Ammon's horn (tissue), 1 donor: ENCODE measurements at places on chromosomes 12 and 14.

DNA sequence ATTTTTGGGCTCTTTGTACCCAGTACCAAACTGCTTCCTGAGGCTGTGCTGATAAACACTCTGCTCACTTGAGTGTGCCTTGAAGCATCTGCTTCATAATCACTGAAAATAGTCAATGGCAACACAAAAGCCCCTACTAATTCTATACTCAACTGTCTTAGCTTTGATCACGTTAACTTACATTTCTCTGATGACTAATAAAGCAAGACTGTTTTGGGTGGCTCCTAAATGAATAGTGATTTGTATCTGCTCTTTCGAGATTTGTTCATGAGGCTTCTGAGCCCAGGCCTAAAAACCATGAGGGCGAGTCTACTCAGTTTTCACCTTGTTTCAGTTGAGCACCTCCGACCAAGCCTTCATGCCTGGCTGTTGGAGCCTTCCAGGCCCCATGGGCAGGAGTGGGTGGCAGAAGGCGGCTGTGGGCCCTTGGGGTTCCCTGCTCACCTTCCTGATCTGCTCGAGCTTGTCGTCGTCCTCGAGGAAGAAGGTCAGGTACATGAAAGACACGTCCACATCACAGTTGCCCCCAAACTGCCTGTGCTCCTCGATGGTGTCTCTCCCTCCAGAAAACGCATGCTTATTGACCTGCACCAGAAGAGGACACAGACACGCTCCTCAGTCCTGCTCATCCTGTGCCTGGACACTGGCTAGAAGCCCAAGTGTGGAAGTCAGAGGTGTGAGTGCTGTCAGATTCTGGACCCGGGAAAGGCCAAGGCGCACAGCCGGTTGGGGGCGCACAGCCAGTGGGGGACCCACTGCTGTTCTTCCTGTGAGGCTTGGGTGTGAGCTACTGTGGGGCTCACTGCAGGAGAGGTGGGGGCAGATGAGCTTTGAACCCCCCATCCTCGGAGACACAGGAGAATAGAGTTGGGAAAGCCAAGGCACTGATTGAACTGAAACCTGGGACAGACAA lies 13.7 kb downstream of the SLC25A47 start:
- no peak for DNase-seq

GRCh38 chr12:98674841-98675240 lies 29.8 kb downstream of the APAF1 start:
- no peak for DNase-seq

GRCh38 chr12:89890161-89890560 lies 181.5 kb upstream of the ATP2B1 start:
- DNase-seq, result no peak

DNA sequence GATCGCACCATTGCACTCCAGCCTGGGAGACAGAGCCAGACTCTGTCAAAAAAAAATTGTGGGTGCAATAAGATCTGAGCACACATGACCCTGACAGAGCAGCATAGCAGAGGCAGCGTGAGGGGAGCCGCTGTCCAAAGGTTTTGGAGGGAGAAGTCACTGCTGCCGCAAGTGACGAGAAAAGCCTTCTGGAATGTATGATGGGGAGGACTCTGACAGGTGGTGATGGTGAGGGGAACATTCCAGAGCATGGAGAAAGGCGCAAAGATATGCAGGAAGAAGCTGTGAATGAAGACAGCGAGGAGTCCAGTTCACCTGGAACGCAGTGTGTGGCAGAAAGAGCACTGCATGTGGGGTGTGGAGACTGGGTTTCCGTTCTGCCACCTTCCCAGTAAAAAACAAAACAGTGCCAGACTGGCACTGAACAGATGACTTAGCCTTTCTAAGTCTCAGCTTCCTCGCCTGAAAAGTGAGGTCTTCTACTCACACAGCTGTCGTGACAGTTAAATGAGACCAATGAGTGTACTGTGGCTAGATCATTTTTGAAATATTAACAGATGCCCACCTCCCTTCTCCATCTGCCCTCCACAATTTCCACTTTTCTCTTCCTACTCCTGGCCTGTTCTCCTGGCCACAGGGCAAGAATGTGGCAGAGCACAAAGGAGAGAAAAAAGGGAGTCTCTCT lies 53.4 kb upstream of the PTHLH start:
- no peak for DNase-seq

DNA sequence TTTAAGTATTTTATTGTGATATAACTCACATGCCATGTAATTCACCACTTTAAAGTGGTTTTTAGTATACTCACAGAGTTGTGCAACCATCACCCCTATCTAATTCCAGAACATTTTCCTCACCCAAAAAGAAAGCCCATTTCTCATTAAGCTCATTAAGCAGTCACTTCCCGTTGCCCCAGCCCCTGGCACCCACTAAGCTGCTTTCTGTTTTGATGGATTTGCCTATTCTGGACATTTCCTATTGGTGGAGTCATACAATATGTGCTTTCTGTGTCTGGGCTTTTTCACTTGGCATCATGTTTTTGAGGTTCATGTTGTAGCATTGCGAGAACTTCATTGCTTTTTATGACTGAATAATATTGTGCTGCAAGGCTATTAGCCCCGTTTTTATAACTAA lies 66.0 kb downstream of the ARL6IP4 start:
- DNase-seq, result no peak

- no peak for DNase-seq
Measured at GRCh38 chr12:123888989-123889388, 83.6 kb downstream of the CCDC92 start.

GRCh38 chr12:25376407-25376806 lies 125.7 kb upstream of the KRAS start:
- DNase-seq, result no peak

DNA sequence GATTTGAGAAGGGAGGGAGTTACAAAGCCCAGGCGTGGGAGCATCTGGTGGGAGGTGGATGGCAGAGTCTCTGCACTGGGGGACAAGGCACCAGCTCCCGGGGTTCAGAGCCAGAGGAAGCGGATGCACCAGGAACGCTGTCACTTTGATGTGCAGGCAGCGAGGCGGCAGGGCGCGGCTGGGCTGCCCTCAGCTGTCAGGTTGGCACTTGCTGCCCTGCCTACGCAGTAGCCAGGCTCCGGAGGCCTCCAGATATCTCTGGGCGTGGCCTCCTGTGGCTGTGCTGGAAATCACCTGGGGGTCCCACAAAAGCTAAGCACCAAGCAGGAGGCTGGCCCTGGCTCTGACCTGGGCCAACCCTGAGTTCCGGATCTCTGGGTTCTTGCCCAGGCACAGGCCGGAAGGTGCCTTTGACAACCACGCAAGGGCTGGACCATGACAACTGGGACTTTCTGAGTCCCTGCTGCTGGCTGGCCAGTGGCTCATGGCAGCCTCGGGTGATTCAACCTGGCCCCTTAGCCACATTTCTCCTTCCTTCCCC lies 62.1 kb upstream of the MAP1LC3B2 start:
- no peak for DNase-seq

DNA sequence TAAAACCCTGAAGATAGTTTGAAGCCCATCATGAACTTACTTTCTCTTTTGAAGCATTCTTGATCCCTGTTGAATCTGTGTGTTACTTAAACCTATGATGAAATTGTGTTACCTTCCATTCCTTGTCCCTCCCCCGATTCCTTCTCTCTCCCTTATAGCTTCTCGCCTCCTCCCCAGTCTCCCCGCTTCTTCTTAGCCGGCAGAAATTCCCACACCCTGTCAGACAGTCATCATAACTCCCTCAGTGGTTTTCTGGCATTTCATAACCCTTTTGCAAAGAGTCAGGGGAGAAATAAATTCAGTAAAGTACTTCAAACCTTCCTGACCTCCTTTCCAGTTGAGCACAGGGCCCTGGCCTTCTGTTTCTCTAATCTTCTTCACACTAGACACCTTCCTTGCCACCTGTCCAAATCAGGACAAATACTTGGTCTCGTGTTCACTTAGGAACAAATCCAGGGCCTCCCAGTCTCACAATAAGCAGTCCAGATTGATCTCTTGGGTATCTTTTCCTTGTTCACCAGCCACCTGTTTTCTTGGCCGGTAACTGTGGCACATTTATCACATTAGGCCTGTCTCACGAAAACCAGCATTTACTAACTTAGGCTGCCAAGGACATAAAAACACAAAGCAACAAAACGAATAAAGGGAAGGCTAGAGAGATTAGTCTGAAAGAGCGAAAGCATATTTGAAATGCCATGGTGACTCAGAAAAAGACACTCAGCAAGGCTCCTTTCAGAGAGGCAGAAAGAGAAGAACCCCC lies 355.9 kb downstream of the TMTC2 start:
- DNase-seq, result no peak

DNA sequence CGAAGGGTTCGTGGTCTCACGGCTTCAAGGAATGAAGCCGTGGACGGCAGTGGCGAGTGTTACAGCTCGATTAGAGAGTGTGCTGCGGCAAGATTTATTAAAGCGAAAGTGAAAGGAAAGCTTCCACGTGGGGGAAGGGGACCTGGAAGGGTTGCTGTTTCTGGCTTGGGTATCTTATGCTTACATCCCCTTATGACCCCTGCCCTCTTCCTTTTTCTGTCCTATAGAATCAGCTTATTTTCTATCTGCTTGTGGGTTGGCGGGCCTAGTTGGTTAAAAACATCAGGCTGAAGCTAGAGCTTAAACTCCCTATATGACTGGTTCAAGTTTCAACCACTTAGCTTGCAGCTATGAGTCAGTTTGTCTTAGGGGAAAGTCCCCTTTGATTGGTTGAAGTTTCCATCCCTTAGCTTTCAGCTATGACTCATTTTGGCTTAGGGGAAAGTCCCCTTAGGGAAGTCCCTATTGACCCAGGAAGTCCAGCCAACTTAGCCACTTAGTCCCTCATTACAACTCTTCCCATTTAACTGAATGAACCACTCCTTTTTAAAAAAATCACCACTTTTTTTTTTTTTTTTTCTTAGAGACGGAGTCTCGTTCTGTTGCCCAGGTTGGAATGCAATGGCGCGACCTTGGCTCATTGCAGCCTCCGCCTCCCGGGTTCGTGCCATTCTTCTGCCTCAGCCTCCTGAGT lies 1494.7 kb upstream of the TMEM132C start:
- no peak for DNase-seq

- DNase-seq, result no peak
Measured at GRCh38 chr14:71271166-71271945, 364.1 kb downstream of the PCNX1 start.

DNA sequence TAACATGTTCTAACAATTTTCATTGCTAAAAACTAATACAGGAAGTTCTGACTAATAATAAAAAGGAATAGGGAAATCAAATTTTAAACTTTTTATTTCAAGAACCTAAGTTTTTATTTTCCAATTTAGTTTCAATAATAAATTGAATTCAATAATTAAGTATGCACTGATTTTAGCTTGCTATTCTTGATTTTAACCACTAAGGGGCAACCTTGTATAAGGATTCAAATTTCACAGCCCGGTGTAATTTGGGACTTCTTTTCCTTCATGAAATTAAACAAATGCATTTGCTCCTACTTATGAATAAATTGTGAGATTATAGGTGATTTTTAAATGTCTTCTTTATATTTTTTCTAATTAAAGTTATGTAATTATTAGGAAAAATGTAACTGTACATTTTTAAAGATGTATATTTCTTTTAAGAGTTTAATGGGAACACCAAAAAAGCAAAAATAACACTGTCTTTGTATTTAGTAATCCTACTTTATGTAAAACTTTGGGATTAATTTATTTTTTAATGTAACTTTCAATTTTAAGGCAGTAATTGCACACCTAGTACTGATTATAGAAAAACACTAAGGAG lies 241.4 kb upstream of the PDZRN4 start:
- DNase-seq, result peak; percentile 37

DNA sequence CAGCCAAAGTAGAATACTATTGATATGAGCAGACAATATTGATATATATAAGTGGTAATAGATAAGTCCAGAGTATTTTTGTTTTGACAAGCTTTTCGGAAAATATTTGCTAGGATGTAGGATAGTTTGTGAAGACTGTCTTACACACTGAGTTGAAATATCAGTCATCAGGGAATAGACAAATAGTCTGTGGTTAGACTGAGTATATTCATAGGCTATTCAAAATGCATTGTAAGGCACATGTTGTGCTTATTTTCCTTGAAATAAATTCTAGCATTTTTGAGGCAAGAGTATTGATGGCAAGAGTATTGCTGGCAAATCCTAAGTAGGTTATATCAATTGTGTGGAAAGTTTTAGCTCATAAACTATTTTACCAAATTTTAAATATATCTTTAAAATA lies 201.1 kb downstream of the LRIG3 start:
- no peak for DNase-seq

- no peak for DNase-seq
Measured at GRCh38 chr12:26727482-26728204, 105.4 kb downstream of the ITPR2 start.

DNA sequence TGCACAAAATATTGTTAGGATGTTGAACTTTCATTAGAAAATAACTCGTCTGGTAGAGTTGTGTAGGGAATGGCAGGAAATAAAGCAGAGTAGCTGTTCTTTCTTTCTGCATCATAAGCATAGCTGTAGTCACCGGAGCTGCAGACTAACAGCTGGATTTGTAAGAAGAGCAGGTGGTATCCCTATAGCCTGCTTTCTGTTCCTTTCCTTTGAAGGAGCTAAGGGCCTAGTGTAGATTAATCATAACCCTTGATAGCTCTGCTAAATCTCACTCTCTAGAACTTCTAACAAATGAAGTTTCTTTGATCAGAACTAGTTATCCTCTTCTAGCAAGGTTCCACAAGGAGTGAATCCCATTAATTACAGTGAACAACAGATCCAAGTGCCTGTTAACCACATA lies 3.5 kb downstream of the LMO3 start:
- no peak for DNase-seq

GRCh38 chr14:90495357-90496276 lies 98.8 kb downstream of the CALM1 start:
- DNase-seq, result no peak
